Stimulated activated CD4-positive, alpha-beta T cell treated with anti-CD3 and anti-CD28 coated beads, Interleukin-1b, Interleukin-23, amount 100 ng/mL, for 1 hour (primary cell): ENCODE measurements at places on chromosomes 13 and 19.

- DNase-seq: no peak
Measured at GRCh38 chr19:6754136-6754535, 13.1 kb downstream of the SH2D3A start.

- no peak for DNase-seq
Measured at GRCh38 chr13:68125087-68125480, 894.9 kb upstream of the PCDH9 start.

DNA sequence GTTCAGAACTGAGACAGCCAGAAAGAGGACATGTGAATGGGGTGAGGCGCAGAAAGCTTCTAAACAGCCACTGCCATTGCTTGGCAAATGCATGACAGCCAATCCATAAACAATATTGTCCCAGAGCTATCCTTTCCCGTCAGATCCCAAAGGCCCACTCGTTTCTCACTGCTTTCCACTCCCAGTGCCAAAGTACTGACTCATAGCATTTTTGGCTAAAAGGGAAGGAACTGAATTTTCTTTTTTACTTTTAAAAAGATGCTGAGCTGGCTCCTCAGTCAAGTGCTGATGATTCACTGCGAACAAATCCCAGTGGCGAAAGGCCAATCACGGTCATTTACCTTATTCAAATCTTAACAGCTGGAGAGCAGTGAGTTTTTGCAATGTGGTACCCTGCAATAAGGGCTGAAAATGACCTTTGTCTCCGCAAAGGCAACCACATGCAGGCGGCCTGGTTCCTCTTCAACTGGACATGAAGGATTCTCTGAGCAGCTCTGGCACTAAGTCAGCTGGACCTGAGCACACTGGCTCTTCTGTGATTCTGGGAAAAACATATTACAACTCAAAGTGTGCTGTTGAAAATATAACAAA lies 151.7 kb downstream of the DCLK1 start:
- DNase-seq: no peak

DNA sequence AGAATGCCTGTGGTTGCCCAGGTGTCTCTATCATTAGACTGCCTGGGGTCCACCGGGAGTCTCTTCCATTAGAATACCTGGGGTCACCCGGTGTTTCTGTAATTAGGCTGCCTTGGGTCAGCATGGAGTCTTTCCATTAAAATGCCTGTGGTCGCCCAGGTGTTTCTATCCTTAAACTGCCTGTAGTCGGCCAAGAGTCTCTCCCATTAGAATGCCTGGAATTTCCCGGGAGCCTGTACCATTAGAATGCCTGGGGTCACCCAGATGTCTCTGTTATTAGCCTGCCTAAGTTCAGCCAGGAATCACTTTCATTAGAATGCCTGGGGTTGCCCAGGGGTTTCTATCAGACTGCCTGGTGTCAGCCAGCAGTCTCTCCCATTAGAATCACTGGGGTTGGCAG lies 1492.8 kb downstream of the UQCRFS1 start:
- DNase-seq: no peak

DNA sequence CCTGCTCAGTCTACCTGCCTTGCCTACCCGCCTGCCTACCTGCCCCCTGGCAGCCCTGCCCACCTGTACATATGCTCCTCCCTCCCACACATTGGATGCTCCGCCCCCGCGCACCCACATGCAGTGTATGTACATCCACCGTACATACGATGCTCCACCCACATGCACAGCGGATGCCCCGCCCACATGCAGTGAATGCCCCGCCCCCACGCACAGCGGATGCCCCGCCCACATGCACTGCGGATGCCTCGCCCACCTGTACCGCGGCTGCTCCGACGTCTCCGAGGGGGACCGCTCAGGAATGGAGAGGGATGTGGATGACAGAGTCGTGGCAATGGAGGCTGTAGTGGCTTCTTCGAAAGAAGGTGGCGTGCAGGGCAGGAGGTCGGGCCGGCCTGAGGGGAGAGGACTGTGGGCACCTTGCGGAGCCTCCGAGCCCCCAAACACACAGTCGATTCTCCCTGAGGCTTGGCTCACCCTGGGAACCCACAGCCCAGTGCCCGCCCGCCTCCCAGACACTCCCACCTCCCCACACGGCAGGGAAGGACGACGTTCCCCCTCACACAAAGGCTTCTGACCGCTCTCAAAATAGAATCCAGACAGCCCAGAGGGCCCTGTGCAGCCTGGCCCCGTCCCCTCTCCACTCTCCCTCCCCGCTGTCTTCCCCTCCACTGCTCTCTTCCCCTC lies 16.5 kb upstream of the CACTIN start:
- no peak for DNase-seq

GRCh38 chr19:35757231-35757748 lies 461 bp upstream of the HSPB6 start:
- DNase-seq: no peak

GRCh38 chr13:48731957-48732569 lies 78.3 kb downstream of the CYSLTR2 start:
- peak; percentile 6 for DNase-seq

DNA sequence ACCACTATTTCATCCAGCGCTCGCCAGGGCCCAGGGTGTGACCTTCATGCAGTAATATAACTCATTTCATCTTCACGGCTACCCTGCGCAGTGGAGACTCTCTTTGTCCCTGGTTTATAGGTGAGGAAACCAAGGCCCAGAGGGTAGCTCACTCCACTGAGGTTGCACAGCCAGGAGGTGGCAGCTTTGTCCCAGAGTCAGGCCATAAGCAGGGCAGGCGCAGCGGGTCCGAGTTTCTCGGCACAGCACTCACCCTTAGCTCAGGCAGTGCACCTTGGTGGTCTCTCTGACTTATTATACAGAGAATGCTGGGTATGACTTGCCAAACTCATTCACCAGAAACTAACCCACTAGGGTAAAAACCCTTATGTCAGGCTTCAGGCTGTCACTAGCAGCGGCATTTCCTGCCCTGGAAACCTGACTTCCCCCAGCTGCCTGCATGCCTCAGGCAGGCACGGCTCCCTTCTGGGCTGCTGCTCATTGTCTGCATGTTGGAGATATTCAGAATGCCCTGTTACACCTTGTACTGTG lies 24.5 kb downstream of the PPP5C start:
- DNase-seq: no peak

GRCh38 chr13:62320129-62321108 lies 904.8 kb upstream of the PCDH20 start:
- DNase-seq: no peak

- DNase-seq: no peak
Measured at GRCh38 chr13:41546372-41547190, 89.2 kb downstream of the RGCC start.

GRCh38 chr19:36652958-36653357 lies 13.7 kb downstream of the ZNF461 start:
- no peak for DNase-seq

DNA sequence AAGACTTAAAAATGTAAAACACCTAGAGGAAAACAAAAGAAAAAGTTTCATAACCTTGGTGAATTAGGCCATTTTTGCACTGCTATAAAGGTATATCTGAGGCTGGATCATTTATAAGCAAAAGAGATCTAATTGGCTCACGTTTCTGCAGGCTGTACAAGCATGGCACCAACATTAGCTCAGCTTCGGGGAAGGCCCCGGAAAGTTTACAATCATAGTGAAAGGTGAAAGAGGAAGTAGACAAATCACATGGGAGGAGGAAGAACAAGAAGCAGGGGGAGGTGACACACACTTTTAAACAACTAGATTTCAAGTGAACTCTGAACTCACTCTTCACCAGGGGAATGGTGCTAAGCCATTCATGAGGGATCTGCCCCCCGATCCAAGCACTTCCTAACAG lies 1358.5 kb upstream of the PCDH9 start:
- no peak for DNase-seq

DNA sequence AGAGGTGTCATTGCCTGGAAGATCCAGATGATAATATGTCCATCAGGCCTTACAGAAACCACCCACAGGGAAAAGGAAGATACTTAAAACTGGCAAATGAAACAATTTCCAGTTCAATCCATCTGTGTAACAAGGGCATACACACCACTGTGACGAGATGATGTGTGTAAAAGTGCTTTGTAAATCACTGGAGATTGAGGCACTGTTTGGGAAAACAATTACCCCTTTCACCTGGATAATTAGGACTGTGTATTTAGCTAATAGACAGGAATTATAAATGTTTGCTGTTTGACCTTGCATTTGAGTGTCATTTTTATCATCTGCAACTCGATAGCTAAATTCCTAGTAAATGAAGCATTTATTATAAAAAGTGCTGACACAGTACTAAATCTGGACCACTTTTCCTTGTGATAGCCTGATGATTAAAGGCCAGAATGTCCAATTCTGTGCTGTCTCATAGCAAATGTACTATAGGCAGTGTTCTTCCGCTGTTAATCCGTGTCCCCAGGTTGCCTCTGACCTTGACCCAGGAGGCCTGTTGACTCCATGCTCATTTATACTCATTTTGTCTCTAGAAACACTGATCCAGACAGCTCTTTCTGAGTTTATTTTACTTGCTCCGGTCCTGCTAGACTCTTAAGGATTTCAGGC lies 105.8 kb downstream of the LACC1 start:
- no peak for DNase-seq
